ENCODE measurements at places on chromosomes 2 and 18.

DNA sequence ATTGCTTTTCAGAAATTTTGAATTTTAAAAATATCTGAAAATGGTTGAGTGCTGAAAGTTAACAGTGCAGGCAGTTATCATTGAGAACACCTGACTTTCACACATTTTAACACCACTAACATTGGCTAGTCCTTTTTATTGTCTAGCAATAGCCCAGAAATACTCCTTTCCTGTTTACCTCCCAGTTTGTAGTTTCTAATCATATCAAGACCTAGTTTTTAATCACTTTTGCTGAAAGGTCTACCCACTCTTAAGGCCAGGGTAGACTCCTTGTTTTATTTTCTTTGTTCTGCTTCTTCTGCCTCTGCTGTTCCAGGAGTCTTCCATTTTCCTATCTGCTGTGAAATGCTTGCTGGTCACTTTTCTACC lies 72.1 kb downstream of the UBE2E3 start:
- DNase-seq, result no peak

DNA sequence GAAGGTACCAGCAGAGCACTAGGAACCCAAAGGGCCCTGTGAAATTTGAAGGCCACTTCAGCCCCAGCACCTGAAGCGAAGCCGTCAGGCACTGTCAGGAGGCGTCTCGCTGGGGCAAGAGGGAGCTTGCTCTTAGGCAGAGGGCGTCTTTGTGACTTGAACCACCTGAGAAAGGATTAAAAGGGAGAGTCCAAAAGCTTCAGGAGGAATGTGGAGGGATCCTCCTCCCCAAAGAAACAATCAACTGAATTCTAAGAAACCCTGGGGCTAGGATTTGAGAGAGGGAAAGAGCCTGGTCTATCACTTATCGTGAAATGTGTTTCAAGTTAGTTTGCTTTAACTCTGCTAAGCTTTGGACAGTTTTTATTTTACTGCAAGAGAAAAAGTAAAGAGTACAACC lies 324.9 kb upstream of the SOX11 start:
- no peak for DNase-seq

GRCh38 chr18:11066038-11066437 lies 83.3 kb downstream of the PIEZO2 start:
- no peak for DNase-seq

- DNase-seq, result no peak
Observed at GRCh38 chr2:203887677-203888076, 20.1 kb downstream of the CTLA4 start.

Data from NCI-H1105 (cell line).